Activated CD4-positive, alpha-beta memory T cell treated with anti-CD3 and anti-CD28 coated beads for 36 hours (primary cell): ENCODE measurements at places on chromosomes 3 and 15.

- no peak for DNase-seq
Measured at GRCh38 chr15:36893276-36893675, 207.1 kb downstream of the MEIS2 start.

GRCh38 chr3:10770547-10770946 is 45.5 kb upstream of the SLC6A11 start:
- DNase-seq = no peak

GRCh38 chr15:63600001-63600615 is 2.9 kb downstream of the FBXL22 start:
- DNase-seq = peak; percentile 36

DNA sequence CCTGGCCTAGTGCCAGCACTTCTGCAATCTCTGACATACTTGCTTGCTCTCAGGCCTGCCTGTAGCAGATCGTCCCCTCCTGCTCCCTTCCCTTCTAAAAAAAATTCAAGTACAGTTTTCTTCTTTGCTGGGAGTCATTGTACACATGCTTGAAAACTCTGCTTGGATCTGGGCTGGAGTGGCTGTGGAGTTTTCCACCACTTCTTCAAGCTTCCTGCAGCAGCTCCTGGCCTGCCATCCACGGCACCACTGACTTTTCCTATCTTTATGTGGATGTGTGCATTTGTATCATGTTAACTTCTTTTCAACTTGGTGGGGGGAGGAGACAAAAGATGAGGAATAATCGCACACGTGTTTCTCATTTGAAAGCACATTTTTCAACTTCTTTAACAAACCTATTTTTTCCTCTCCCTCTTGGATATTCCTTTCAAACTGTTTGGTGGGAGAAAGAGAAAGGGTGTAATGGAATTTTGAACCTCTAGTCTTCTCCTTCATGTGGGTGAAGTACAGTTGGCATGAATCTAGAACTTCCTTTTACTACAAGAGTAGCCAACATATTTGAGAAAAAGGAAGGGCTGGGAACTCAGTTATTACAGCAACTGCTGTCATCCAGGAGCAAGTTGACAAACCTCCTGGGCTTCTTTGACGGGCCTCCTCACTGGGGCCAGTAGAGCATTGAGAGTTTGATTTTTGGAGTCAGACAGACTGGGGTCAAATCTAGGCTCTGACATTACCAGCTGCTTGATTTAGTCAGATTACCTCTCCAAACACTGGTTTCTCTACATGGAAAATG is 61.2 kb upstream of the LRTM1 start:
- no peak for DNase-seq

DNA sequence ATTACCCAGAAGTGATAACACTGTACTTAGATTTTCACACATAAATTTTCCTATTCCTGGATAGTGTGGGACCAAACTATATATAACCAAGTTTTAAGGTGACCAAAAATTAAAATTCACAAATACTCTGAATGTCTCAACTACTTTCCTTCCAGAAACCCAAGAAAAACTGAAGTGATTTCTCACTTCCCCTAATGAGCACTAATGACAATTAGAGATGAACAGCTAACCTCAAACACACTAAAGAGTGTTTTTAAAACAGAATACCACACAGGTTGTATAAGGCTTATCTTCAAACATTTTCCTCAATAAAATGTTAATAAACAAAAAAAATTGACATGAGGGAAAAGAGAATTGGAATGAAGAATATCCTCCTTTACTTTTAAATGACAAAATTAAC is 188.2 kb downstream of the ZBTB20 start:
- DNase-seq = no peak

DNA sequence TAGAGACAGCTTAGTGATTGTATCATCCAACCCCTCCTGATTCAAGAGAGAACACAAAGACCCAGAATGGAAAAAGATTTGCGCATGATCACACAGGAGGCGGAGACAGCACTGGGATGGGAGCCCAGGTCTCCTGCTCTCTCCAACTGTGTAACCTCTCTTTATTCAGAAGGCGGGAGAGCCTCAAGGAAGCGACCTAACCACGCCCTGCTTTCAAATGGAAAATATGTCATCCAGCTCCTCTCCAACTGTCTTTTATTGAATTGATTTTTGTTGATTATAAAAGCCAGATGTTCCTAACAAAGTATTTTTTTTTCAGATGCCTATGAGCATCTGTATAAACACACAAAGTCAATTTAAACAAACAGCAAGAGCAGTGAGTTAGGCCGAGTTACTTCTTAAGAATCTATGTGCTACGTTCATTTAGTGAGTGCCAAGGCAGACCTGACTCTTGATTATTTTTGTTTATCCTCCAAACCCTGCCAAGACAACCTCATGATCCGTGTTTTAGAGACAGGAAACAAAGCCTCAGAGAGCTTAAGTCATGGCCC is 74.5 kb downstream of the BFSP2 start:
- DNase-seq = no peak

DNA sequence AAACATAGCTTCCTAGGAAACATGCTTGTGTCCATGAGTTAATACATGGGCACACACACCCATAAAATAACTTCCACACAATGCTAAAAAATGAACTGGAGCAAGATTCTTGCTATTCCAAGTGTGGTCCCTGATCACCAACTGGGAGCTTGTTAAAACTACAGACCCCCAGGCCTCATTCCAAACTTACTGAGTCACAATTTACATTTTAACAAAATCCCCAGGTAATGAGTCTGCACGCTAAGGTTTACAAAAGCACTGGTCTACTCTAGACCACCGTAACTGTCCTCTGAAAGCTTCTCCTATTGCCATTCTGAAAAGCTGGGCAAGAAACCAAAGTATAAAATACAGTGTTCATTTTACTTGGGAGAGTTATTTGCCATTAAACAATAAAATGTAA is 45.4 kb downstream of the IGF2BP2 start:
- DNase-seq = no peak

GRCh38 chr3:114112696-114113095 is 56.2 kb downstream of the QTRT2 start:
- no peak for DNase-seq

DNA sequence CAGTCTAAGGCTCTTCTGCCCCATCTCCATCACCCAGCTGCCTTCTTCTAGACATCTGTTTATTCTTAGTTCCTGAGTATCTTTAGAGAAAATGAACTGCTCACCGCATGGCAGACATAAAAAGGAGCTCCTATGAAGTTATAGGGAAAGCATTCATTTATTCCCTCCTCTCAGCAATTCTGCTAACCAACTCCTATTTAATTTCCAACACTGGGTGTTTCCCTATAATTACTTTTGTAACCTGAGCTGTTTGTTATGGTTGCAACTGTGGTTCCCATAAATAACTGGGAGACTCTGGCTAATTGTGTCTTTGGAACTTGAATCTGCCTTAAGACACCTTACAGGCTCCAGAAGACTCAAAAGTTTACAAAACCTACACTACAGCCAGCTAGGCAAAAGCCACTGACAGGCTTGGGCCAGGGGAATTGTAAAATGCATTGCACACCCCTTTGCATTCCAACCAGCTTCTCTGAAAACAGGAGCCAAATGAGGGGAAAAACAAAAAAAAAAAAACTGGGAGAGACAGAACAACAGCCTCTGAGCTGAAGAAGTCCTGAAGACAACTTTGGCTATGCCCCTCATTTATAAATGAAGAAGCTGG is 231.5 kb upstream of the FEZF2 start:
- DNase-seq = no peak

DNA sequence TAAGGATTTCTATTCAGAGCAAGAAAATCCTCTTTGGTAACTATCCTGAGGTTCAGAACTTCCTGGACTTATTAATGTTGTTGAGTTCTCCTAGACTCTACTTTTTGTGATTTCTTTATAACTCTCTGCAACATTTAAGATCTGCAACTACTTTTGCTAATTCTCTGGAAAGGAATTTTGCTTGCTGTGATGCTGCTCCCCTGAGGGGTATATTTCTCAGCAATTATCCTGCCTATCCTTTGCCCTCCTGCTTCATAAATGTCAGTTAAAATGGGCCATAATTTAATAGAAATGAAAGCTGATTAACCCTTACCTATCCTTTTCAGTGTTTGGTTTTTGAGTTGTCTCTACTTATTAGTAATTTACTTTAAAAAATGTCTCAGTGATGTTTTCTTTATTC is 377.3 kb upstream of the LRRC3B start:
- no peak for DNase-seq

GRCh38 chr15:45869034-45869668 is 234.3 kb downstream of the SQOR start:
- DNase-seq = no peak

- no peak for DNase-seq
Measured at GRCh38 chr3:68467465-68467864, 464.9 kb downstream of the TAFA4 start.

- no peak for DNase-seq
Measured at GRCh38 chr3:106830334-106830733, 546.9 kb upstream of the CCDC54 start.

GRCh38 chr15:72423256-72423655 is 25.2 kb downstream of the TMEM202 start:
- no peak for DNase-seq

DNA sequence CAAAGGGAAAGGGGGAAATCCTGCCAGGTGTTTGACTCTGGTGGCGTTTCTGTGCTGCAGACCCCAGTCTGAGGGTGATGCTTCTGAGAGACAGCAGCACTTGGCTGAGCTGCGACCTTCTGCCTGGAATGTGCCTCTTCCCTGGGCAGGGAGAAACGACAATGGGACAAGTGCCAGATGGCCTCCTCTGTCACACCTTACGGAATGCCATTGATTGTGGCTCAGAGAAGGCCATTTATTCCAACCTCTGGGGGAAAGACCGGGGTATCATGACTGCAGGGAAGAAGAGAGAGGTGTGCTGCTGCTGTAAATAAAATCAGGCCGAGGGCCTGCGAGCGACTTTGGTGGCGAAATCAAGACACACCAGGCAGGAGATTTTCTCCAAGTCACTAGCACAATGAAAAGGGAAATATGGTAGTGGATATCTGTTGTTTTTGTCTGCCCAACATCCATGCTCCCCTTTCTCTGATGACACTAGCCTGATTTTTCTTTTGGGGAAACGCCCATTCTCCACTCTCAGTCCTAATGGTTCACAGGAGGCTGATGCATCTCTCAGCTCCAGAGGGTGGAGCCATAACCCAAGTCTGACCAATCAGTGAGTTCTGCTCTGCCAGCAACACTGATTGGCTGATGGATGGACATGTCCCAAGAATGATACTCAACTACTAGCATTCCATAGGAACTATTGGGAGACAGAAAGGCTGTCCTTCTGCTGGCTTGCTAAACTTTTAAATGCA is 336.1 kb downstream of the FOXP1 start:
- no peak for DNase-seq

GRCh38 chr15:31197497-31198414 is 96.2 kb upstream of the TRPM1 start:
- peak; percentile 67 for DNase-seq

DNA sequence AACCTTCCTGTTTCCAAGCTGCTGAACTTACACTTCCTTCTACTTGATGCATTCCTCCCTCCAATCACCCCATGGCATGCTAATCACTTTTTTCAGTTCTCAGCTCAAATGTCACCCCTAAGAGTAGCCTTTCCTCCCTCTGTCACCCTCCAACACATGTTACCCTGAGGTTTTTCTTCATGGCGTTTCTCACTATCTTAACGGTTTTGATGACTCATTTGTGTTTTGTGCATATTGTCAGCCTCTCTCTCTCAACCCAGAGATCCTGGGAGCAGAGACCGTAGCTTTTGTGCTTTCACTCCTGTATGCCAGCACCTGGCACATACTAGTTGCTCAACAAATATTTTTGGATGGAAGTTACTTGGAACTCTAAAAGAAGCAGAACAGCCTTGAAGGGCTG is 24.5 kb downstream of the LRRC3B start:
- DNase-seq = no peak
